Mesothelial cell of epicardium (in vitro differentiated cells): ENCODE measurements at places on chromosomes 13 and 19.

DNA sequence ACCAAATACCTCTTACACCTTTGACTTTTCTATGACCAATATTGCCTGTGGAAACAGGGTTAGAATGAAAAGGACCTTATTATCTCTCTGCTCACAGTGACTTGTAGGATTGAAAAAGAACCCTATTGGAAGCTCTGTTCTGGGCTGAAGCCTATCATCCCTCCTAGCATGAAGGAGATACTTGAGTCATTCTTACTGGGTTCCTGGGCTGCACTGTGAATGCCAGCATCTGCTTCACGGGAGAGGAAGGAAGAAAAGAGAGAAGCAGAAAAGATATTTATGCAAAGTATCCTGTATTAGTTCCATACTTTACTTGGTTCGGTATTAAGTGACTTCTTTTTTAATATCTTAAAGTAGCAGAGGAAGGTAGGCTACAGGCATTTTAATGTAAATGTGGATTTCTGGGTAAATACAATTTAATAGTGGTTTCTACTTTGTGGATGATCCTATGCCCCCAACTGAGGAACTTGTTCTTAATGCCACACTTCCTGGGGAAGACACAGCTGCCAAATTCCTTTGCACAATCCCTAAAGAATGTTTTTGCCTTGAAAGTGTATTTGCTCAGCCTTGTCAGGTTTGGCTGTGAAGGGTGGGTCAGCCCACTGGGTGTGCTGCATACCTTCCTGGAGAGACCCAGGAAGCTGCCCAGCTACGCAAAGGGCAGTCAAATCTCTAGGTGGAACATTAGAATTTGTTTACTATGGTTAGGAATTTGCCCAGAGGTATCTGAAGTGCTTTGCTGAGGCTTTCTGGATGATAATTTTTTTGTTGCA lies 13.7 kb upstream of the SCEL start:
- no peak for DNase-seq

- no peak for DNase-seq
Observed at GRCh38 chr13:112814905-112815585, 125.2 kb downstream of the ATP11A start.

GRCh38 chr13:43294412-43294811 lies 271.0 kb downstream of the DNAJC15 start:
- no peak for DNase-seq

- DNase-seq = no peak
Observed at GRCh38 chr13:102642475-102642874, 45.7 kb downstream of the TPP2 start.

DNA sequence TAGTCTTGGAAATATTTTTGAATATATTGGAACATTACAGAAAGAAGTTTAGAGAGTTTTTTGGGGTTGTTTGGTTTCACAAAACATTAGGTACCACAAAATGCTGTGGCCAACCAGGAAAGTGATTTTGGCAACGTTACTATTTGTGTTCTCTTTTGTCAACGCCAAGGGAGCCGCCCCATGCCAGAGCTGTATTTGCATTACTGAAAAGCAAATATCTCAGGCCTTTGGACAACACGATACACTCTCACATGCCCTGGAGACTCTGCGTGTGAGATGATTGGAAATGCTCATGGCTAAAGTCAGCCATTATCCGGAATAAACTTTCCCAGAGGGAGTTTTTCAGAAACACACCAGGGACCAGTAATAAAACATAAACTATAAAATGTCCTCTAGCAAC lies 324.6 kb downstream of the SHISA2 start:
- DNase-seq = no peak

- DNase-seq = no peak
Observed at GRCh38 chr19:19558055-19558454, 20.0 kb downstream of the CILP2 start.

DNA sequence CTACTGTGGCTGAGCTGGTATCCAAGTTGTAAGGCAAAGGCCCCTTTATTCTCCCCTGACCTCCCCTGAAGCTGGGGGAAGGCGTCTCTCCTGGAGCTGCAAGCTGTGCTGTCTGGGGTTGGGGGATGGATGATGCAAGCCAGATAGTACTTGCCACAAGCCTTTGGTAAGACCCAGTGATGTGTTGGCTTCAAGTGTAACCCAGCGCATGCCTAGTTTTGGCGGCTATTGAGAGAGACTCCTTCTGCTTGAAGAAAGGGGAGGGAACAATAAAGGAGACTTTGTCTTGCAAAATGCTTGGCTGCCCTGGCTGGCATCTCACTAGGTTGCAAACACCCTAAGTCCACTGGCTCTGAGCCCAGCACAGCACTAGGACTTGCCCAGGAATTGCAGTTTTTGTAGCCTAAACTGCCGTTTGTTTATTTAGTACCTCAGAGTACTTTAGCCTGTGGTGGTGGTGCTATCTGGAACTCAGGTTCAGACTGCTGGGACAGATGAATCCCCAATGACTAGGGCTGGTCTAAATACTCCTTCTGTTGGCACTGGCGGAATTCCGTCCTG lies 108.2 kb downstream of the TNFSF13B start:
- DNase-seq = no peak

GRCh38 chr19:3672575-3672948 lies 27.7 kb downstream of the PIP5K1C start:
- DNase-seq = no peak

GRCh38 chr19:47266401-47266941 lies 8.2 kb upstream of the INAFM1 start:
- DNase-seq = no peak

DNA sequence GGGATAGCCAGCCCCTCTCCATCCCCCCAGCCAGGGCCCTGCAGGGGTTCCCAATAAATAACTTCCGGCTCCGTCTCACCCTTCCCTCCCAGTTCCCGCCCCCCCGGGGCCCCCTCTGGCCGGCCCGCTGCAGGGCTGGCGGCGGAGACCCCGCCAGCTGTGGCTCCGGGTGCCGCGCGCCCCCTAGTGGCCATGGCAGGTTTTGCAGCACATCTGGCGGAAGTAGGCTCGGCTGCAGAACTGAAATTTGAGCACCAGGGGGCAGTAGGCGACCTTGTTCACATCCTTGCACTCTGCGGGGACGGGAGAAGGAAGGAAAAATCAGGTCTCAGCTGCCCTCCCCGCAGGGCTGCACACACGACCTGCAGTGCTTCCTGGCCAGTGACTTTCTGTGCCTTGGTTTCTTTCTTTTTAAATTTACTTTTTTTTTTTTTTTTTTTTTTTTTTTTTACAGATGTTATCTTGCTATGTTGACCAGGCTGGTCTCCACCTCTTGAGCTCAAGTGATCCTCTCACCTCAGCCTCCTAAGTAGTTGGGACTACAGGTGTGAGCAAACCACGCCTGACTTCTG lies 3.6 kb upstream of the MYO1F start:
- peak; percentile 70 for DNase-seq

GRCh38 chr19:41811981-41812380 lies 15.6 kb downstream of the CEACAM3 start:
- no peak for DNase-seq

DNA sequence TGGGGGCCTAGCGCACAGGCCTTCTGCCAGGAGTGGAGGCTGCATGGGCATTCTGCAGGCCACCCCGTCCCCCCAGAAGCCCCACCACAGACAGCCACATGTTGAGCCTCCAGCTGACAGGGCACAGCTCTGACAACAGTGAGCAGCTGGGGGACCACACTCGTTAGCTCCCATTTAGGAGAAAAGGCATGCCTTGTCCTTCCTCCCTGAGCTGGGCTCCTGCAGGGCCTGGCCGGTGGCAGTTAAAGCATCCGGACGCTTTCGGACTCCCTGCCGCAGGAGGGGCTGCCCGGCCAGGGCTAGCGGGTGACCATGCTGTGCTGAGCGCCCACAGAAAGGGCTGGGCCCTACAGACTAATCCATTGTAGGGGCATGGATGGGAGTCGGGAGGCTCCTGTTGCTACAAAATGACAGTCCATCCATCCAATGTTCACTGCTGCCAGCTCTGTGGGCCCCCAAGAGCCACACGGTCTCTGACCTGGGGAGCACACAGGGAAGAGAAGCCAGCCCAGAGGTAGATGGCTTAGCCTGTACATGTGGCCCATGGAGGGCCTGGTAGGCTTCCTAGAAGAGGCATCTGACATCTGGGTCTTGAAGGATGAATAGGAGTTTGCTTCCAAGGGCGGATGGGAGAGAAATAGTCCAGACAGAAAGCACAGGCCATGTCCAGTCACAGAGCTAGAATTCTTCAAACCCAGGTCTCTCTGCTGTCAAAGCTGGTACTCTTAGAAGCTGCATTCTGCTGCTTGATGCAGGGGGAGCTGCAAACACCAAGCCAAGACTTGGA lies 116.5 kb upstream of the VSTM2B start:
- DNase-seq = no peak

DNA sequence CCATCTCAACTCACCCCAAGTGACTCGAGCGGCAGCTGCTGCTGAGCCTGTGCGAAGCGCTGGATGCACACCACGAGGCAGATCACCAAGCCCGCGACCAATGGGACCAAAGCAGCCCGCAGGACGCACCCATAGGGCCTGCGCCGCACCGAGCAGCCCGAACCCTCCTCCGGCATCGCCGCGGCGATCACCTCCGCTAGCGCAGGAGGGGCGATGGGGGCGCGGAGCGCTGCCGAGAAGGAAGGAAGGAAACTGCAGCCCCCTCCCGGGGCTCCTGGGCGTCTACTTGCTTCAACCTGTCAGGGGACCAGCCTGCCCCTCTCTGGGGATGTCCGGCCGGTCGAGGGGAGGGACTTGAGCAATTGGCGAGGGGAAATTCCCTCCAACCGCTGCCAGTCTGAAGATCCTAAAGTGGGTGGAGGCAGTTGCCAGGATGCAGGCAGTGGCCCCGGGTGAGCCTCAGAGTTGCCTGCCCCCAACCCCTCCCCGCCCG lies at the start of gene CD70:
Gene CD70, minus strand, starts transcription at position 324 of the 493 bp plus-strand sequence. Its CDS starts 148 bp downstream, at position 176.
- DNase-seq = no peak

GRCh38 chr13:21256351-21256761 lies 79.9 kb downstream of the MRPL57 start:
- DNase-seq = no peak

GRCh38 chr19:18417250-18418028 lies 1.8 kb upstream of the SSBP4 start:
- peak; percentile 73 for DNase-seq

- DNase-seq = no peak
Observed at GRCh38 chr13:43936647-43937046, 56.9 kb downstream of the LACC1 start.

- peak; percentile 72 for DNase-seq
Observed at GRCh38 chr19:18058208-18059009, 28.3 kb downstream of the IL12RB1 start.

DNA sequence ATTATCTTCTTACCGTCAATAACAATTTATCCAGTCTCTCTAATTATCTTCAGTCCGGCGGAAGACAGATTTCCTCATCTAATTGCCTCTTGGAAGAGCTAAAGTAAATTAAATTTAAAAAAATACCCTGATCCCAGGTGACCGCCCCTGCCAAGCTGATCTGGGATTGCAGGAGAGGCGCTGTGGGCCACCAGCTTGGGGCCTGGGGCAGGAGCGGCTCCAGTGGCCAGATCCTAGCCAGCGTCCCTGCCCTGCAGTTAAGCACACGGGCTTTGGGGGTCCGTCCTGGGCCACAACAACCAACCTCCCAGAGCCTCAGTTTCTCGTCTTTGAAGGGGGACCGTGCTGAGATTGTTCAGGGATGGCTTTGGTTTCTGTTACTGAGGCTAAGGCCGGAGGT lies 12.4 kb upstream of the TMEM255B start:
- no peak for DNase-seq

DNA sequence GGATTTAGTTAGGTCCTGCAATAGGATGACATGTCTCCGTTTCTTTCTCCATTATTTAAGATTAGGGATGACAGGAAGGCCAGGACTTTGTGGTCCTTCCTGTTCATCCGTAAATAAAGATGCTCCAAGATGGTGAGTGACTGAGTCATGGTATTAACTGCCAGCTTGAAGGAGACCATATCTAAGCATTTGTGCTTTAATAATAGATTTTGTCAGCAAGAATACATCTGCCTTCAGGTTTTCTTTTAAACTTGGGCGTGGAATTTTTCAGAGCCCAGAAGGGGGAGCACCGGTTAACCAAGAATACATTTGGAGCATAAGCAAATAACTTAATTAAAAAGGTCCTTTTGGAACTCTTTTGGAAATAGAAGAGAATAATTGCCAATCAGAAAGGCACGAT lies 68.2 kb downstream of the ARHGAP35 start:
- no peak for DNase-seq

GRCh38 chr13:74973935-74974879 lies 507.8 kb downstream of the TBC1D4 start:
- DNase-seq = no peak

- no peak for DNase-seq
Observed at GRCh38 chr13:51630288-51630615, 46.0 kb downstream of the WDFY2 start.

DNA sequence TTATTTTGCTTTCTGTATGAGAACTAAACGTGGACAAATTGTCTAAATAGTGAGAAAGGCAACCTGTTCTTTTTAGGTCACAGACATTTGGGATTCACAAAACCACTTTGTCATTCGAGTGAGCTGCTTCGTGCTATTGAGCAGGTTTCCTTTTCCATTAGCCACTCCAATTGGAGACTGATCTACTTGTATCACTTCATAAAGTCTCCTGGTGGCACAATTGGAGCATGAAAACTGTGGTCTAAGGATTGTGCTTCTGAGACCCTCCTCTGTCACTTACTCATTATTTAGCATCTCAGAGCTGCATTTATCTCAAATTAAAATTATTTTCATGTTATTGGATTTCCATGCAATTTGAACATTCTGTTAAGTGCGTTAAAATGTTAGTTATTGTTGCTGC lies 397.7 kb downstream of the TDRD3 start:
- DNase-seq = no peak

DNA sequence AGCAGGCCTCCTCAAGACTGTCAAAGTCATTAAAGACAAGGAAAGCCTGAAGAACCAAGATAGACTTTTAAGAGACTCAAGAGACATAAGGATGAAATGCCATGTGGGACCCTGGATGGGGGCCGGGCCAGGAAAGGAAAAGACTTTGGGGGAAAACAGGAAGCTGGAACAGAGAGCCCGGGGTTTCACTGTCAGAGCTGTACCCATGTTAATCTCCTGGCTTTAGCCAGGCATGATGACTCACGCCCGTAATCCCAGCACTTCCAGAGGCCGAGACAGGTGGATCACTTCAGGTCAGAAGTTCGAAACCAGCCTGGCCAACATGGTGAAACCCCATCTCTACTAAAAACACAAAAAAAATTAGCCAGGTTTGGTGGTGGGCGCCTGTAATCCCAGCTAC lies 5.6 kb upstream of the KLF16 start:
- DNase-seq = no peak
